ENCODE measurements at places on chromosomes 2 and 18. TPM values are rescaled to one million over a fixed set of nuclear protein-coding genes. Genes with fewer than 3 reads are reported as not detected.

DNA sequence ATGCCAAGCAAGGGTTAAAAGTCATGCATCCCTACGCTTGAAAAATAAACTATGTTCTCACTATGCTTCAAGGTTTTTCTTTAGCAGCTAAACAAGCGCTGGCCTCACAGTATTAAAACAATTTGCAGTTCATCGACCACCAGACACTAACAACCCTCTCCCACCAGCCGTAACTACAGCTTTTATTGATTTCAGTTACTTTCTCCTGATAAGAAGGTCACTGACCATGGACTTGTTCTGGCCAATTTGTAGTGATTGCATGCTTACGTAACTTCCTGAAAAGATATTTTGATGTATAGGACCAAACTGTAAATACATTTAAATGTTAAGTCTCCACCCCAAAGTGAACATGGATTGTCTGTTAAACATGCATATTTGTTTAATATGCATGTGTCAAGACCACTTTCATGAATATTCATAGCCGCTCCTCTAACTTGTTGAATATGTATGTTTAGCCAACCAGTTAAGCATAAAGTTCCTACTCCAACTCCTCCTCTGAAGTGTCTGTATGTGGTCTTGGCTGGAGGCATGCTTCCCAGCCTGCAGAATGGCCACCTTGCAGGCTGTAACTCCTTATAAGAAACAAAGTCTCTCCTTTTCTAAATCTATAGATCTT is 1.7 kb upstream of the THOC1 start:
- DNase-seq: no peak

- no peak for DNase-seq
Measured at GRCh38 chr2:207409517-207409916, 120.2 kb upstream of the CREB1 start.

DNA sequence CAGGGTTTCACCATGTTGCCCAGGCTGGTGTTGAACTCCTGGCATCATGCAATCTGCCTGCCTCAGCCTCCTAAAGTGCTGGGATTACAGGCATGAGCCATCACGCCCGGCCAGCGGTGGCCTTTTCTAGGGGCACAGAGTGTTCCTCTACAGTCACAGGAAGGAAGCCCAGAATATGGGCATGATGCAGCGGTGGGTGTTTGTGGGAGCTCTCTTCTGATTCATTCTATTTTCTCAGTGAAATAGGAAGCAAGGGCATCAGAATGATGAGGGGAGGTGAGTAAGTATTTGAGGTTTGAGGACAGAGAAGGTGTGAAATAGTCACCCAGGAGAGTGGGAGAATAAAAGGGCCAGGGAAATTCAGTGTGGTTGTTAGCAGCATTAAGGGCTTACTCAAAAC is 70.3 kb upstream of the PSME4 start:
- DNase-seq: no peak

DNA sequence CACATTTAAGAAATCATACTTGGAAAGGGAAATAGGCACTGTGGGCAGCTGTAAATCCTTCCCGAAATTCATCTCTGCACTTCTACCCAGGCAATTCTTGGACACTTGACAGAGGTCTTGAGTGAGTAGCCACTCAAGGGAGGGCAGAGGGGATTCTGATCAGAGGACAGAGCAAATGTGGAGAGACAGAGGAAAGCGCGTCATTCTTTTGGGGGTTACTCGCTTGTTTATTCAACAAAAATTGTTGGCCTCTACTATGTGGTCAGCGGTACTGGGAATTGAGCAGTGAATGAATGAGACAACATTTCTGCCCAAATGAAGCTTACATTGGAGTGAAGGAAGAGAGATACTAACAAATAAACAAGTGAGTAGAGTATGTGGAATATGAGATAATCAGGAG is 41.4 kb upstream of the YES1 start:
- no peak for DNase-seq

GRCh38 chr18:46297621-46298020 is 193.4 kb downstream of the HAUS1 start:
- DNase-seq: no peak

DNA sequence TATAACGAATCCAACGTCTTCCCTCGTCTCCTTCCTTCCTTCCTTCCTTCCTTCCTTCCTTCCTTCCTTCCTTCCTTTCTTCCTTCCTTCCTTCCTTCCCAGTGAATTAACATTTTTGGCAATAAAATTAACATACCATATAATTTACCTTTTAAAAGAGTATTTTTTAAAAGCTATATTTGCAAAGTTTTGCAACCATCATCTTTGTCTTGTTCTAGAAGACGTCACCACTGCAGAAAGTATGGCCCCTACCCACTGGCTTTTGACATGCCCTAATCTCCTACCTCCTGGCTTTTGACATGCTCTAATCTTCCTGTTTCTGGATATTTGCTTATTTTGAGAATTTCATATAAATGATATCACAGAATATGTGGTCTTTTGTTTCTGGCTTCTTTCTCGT is 1023.9 kb upstream of the ZEB2 start:
- no peak for DNase-seq

- DNase-seq: no peak
Measured at GRCh38 chr2:192246297-192246696, 51.6 kb upstream of the TMEFF2 start.

Gene DTNB
- total RNA-seq: 47.0 TPM
